ENCODE measurements at places on chromosomes 5 and 9. TPM values are rescaled to one million over a fixed set of nuclear protein-coding genes. Genes with fewer than 3 reads are reported as not detected.

The UHRF2 gene
- 18.2 TPM for total RNA-seq

- H3K4me3 ChIP-seq = no peak overlapping the region
- no peaks in the 10 kb centered on the region for H3K27me3 ChIP-seq
- no peak overlapping the region for H3K27ac ChIP-seq
- H3K4me1 ChIP-seq = no peaks in the 10 kb centered on the region
These were observed 69.5 kb upstream of the ALDH1A1 start for GRCh38 chr9:73022353-73022752.

The LCN6 gene
- 0.44 TPM for total RNA-seq

The PCDHGA6 gene
- 1.3 TPM for total RNA-seq

- no peaks in the 10 kb centered on the region for H3K27me3 ChIP-seq
- peaks cover 87% of the 10 kb centered on the region for H3K36me3 ChIP-seq
- no peak overlapping the region for H3K4me3 ChIP-seq
- peaks cover 13% of the 10 kb centered on the region for H3K4me1 ChIP-seq
These were observed 36.2 kb downstream of the SLC36A1 start for GRCh38 chr5:151483647-151484046.

The ZFP2 gene
- 0.71 TPM for total RNA-seq

DNA sequence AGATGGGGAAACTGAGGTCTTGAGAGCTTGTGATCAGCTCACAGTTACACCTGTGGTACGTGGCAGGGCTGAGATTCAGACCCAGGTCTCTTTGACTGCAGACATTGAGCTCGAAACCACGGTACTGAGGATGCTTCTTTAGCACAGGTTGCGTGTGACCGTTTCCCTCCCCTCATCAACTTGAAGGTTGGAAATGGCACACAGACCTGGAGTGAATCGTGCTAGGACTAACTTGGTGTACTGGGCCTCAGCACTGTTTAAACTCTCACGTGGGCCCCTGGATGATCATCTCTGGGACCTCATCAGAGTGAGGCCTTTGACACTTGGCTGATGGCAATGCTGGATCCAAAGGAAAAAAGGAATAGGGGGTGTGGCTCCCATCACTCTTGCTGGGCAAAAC lies 106.0 kb downstream of the MVB12B start:
- no peak overlapping the region for H3K27ac ChIP-seq
- H3K4me1 ChIP-seq = no peaks in the 10 kb centered on the region
- no peak overlapping the region for H3K4me3 ChIP-seq

The C9orf50 gene
- not detected for total RNA-seq

- peak overlapping the region; percentile 95 for H3K27ac ChIP-seq
- H3K4me3 ChIP-seq = peak overlapping the region; percentile 96
- H3K4me1 ChIP-seq = peaks cover 53% of the 10 kb centered on the region
- H3K27me3 ChIP-seq = no peaks in the 10 kb centered on the region
- no peaks in the 10 kb centered on the region for H3K36me3 ChIP-seq
- DNase-seq = no peak
These were observed 3.6 kb downstream of the TRIO start for GRCh38 chr5:14146725-14147124.

DNA sequence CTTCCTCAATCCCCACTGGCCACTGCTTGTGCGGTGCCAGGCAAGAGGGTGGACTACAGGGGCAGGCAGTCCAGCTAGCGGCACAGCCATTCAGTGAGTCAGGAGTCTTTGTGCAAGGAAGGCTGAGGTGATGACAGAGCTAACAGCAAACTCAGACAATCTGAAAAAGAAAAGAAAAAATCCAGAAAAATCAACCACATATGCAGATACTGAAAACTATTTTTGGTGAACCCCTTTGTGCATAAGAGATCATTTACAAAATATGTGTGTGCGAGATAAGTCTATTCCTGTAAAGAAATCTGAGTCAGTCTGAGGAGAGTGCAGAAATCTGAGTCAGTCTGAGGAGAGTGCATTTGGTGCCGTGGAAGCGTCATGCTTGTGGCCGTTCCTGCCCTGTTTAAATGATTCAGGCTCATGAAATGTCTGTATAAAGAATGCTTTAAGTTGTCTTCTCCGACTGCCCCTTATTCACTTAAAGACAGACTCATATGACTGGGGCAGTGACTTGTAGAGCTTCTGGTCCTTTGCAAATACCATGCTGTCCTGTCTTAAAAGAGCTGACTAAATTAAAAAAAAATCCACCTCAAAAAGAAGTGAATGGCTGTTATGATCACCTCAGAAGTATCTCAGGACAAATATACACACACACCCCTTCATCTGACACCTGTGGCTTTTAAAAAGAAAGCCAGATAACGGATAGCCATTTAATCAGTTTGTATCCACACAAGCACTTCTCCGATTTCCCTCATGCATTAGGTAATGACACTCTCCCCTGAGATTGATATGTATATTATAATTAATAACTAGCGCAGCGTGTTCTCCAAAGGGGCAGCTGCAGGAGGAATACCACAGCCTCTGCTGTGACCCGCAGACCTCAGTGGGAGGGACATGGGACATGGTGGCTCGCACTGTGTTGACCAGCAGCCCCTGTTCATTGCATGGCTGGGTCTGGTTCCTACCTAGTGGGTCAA lies 47.3 kb downstream of the TRIO start:
- H3K27ac ChIP-seq = peak overlapping the region; percentile 87
- H3K27me3 ChIP-seq = no peaks in the 10 kb centered on the region
- peak overlapping the region; percentile 54 for H3K4me3 ChIP-seq
- peaks cover 77% of the 10 kb centered on the region for H3K4me1 ChIP-seq

The PCAT7 gene
- total RNA-seq = 0.12 TPM

GRCh38 chr9:10045598-10045997 lies 567.2 kb downstream of the PTPRD start:
- no peaks in the 10 kb centered on the region for H3K36me3 ChIP-seq
- H3K4me1 ChIP-seq = no peaks in the 10 kb centered on the region
- H3K27me3 ChIP-seq = no peaks in the 10 kb centered on the region
- H3K4me3 ChIP-seq = no peak overlapping the region
- H3K27ac ChIP-seq = no peak overlapping the region

DNA sequence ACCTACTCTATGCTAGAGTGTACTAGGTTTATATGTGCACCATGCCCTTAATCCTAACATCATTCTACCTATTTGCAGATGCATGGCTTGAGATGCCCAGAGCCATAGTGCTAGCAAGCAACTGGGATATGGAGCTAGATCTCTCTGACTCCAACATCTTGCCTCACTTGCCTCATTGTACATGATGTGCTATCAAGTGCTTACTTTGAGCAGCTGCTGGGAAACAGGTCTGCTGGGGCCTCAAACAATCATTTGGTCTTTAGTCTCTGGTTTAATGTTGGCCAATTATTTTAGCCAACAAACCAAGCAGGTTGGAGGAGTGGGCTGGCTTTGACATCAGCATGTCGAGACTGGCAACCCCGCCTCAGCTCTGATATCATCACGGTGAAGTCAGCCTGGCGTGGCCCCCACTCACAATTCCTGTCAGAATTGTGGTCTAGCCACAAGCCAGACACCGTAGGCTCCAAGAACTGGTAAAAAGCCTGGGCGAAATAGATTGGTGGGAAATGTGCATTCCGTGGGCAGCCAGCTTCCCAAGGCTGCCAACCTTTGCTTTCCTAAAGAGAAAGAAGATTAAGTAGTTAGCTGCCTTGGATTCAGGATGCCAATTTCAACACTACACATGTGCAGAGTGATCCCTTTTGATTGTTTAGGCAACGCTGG lies 21.1 kb upstream of the GAS1 start:
- H3K4me3 ChIP-seq = no peak overlapping the region
- H3K27ac ChIP-seq = no peak overlapping the region
- DNase-seq = no peak
- no peaks in the 10 kb centered on the region for H3K36me3 ChIP-seq
- no peaks in the 10 kb centered on the region for H3K27me3 ChIP-seq
- H3K4me1 ChIP-seq = no peaks in the 10 kb centered on the region

The CNTFR gene
- 85.1 TPM for total RNA-seq

The SPOCK1 gene
- total RNA-seq = 11.3 TPM

GRCh38 chr9:112080831-112081542 lies 94.1 kb downstream of the SUSD1 start:
- H3K4me3 ChIP-seq = no peak overlapping the region
- no peaks in the 10 kb centered on the region for H3K36me3 ChIP-seq
- DNase-seq = no peak

- H3K4me1 ChIP-seq = no peaks in the 10 kb centered on the region
- H3K4me3 ChIP-seq = no peak overlapping the region
- no peak overlapping the region for H3K27ac ChIP-seq
- H3K36me3 ChIP-seq = no peaks in the 10 kb centered on the region
- H3K27me3 ChIP-seq = no peaks in the 10 kb centered on the region
These were observed 37.4 kb downstream of the WWC1 start for GRCh38 chr5:168328814-168329213.

The REEP2 gene
- 6.6 TPM for total RNA-seq

GRCh38 chr5:1827886-1828397 lies 26.7 kb downstream of the NDUFS6 start:
- DNase-seq = peak; percentile 34
- H3K4me3 ChIP-seq = no peak overlapping the region
- H3K4me1 ChIP-seq = no peaks in the 10 kb centered on the region

DNA sequence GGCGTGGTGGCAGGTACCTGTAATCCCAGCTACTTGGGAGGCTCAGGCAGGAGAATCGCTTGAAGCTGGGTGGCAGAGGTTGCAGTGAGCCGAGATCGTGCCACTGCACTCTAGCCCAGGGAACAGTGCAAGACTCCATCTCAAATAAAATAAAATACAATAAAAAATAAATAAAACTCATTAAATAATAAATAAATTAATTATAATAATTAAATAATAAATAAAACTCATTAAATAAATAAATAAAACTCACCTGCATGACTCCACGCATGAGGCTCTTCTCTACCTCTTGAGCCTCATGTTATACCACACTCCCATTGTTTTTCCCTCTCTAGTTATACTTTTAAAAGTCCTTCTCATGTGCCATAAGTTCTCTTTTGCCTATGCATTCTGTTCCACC lies 995.4 kb downstream of the MAT2B start:
- H3K27ac ChIP-seq = no peak overlapping the region
- H3K4me1 ChIP-seq = no peaks in the 10 kb centered on the region
- H3K36me3 ChIP-seq = no peaks in the 10 kb centered on the region

GRCh38 chr5:1538276-1538675 lies 14.5 kb upstream of the LPCAT1 start:
- no peaks in the 10 kb centered on the region for H3K27me3 ChIP-seq
- no peaks in the 10 kb centered on the region for H3K4me1 ChIP-seq
- peak; percentile 24 for DNase-seq
- H3K27ac ChIP-seq = no peak overlapping the region

DNA sequence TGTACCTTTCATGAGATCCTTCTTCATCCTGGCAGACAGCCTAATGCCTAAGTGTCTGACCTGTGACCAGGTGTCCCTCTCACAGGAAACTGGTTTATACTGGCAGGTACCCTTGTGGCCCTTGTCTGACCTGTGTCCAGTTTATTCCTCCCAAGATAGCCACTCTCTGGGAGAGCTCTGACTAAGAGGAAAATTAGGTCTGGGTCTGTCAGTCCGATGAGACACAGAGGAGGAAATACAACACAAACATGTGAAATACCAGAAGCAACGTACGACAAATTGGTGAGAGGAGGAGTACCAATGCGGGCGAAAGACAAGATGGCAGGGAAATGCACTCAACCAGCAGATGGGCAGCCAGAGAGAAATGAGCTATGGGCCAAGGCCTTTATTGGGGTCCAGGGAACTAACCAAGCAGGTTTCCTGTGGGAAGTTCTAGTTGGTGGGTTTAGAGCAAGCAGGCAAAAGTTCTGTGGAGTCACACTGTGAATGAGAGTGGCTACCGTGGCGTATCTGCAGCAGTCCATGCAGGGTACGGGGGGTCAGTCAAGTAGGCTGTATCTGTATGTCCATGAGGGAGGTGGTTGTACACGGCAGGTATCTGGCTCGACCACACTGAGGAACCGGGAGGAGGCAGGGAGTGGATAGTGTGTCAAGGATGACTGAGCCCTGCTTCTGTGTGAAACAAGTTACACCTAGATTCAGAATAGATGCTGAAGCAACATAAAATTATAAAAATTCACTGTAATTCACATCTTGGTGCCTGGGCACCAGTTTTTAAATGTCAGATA lies 109.0 kb downstream of the MLLT3 start:
- H3K27me3 ChIP-seq = no peaks in the 10 kb centered on the region
- H3K36me3 ChIP-seq = no peaks in the 10 kb centered on the region
- H3K27ac ChIP-seq = no peak overlapping the region
- H3K4me1 ChIP-seq = peaks cover 9% of the 10 kb centered on the region

GRCh38 chr9:133844881-133845410 lies 106.8 kb upstream of the SARDH start:
- peak overlapping the region; percentile 22 for H3K4me3 ChIP-seq
- peaks cover 2% of the 10 kb centered on the region for H3K4me1 ChIP-seq
- no peak for DNase-seq
- H3K27ac ChIP-seq = peak overlapping the region; percentile 16
- peaks cover 48% of the 10 kb centered on the region for H3K27me3 ChIP-seq
- H3K36me3 ChIP-seq = no peaks in the 10 kb centered on the region

DNA sequence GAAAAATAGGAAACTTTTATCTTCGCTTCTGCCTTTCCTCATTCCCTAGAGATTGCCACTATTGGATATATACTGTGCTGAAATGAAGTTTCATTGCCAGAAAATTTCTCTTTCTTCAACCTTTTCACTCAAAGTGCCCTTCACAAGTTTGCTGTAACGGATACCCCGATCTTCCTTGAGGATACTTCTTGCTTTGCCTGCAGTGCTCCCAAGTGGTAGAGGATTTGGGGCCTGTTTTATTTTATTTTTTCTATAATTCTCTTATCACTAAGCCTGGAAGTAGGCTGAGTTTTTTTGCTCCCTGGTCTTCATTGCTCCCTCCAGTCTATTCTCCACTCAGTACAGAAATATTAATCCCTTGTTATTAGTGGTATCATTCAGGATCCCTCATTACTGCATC lies 481.4 kb upstream of the CDH18 start:
- no peaks in the 10 kb centered on the region for H3K36me3 ChIP-seq
- H3K27ac ChIP-seq = no peak overlapping the region
- H3K4me3 ChIP-seq = no peak overlapping the region
- DNase-seq = no peak
- H3K27me3 ChIP-seq = no peaks in the 10 kb centered on the region

DNA sequence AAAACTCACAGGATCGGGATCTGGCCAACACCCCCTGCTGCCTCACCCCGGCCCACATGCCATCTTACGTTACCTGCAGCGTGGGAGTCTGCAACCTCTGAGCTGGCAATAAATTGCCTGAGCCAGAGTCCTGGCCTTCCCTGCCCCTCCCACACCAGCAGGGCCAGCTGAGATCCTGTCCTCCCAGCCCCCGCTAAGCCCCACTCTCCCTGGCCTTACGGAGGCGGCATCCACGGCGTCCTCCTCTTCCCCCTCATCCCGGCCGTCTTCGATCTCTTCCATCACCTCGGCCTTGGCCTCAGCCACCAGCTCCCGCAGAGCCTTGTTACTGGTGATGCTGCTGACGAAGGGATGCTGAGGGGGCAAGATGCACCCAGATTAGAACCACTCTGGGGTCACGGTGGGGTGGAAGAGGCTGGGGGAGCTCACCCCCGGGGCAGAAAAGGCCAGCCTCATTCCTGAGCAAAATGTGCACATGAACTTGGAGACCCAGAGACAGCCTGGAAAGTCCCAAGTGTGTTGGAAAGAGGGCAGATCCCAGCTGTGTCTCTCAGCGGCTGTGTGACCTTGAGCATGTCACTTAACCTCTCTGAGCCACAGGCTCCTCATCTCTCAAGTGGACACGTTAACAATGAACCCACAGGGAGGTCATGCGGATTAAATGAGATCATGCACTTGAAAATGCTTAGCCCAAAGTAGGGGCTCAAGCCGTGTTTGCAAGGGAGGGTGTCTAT lies 89.9 kb upstream of the FBXW11 start:
- H3K27ac ChIP-seq = no peak overlapping the region
- H3K36me3 ChIP-seq = peaks cover 7% of the 10 kb centered on the region
- H3K27me3 ChIP-seq = no peaks in the 10 kb centered on the region
- H3K4me3 ChIP-seq = no peak overlapping the region
- H3K4me1 ChIP-seq = no peaks in the 10 kb centered on the region

The ATP6V1G1 gene
- total RNA-seq = 60.9 TPM

The HEXB gene
- 52.0 TPM for total RNA-seq
